ENCODE measurements at places on chromosomes 3 and 15. TPM values are rescaled to one million over a fixed set of nuclear protein-coding genes. Genes with fewer than 3 reads are reported as not detected.

UBA5 gene
- total RNA-seq, result 26.5 TPM

NECTIN3 gene
- total RNA-seq, result 20.4 TPM

- no peaks in the 10 kb centered on the region for H3K4me1 ChIP-seq
- no peaks in the 10 kb centered on the region for H3K27me3 ChIP-seq
- no peaks in the 10 kb centered on the region for H3K36me3 ChIP-seq
- DNase-seq, result no peak
Measured at GRCh38 chr15:60631620-60632019, 152.7 kb upstream of the ICE2 start.

- H3K36me3 ChIP-seq, result no peaks in the 10 kb centered on the region
- H3K4me3 ChIP-seq, result no peak overlapping the region
- no peaks in the 10 kb centered on the region for H3K27me3 ChIP-seq
- no peak overlapping the region for H3K27ac ChIP-seq
- H3K4me1 ChIP-seq, result no peaks in the 10 kb centered on the region
Measured at GRCh38 chr3:27507515-27508266, 23.5 kb upstream of the SLC4A7 start.

DNA sequence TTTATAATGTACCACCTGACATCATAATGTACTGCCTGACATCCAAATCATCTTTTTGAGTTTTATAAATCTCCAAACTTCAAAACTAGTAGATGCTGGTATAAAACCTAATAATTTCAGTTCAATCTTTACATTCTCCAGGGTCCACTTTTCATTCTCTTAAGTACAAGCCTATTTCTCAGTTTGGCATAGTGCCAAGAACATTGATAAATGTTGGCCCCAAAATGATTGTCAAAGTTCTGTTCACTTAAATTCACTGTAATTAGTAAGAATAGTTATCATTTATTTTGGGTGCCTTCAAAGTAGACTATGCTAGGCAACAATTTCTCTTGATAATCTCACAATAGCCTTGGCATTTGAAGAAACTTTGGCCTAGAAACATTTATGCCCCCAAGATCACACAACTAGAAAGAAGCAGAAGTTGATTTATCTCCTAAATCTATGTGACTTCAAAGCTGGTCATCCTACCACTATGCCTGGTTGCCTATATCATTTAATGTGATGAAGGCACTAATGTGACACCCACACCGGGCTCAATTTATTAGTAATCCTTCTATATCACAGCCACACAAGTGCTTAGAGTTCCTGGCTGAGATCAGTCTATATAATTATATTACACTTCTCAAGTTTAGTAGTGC is 101.7 kb downstream of the ZNF609 start:
- no peak overlapping the region for H3K27ac ChIP-seq
- no peak overlapping the region for H3K4me3 ChIP-seq
- H3K27me3 ChIP-seq, result no peaks in the 10 kb centered on the region
- H3K36me3 ChIP-seq, result no peaks in the 10 kb centered on the region
- H3K4me1 ChIP-seq, result no peaks in the 10 kb centered on the region

DNA sequence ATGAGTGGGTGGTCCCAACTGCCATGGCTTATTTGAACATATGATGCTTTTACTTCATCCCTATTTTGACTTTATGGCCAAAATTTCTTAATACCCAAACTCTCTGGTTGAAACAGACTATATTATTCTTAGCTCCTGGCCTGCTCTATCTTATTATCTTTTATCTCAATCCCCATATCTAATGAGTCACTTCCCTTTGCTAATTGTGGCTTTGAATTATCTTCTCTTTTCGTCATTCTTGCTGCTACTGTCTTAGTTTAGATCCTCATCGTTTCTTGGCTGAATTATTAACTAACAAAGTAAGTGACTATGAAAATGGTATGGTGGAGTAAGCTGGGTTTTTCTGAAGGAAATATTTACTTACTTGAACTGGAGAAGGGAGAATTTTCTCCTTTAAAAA is 28.2 kb upstream of the DNAJC19 start:
- no peak overlapping the region for H3K4me3 ChIP-seq
- H3K36me3 ChIP-seq, result no peaks in the 10 kb centered on the region
- H3K4me1 ChIP-seq, result no peaks in the 10 kb centered on the region

DNA sequence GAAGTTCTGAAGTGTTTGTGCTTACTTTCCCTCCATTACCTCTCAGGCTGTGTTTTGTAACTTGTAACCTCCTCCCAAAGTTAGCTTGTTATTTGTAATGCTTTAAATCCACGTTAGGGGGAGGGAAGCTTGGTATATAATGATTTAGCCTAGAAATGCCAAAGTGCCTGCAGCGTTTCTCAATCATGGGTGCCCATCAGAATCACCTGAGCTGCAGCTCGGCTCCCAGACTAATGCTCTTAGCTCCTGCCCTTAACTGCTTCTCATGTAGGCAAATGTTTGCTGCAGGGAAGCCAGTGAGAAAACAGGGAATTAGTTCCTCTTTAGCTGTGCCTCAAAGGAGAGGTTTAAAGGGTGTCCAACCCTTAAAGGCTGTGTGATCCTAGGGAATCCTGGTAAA is 219.2 kb upstream of the NAALADL2 start:
- no peak for DNase-seq
- H3K27ac ChIP-seq, result no peak overlapping the region
- no peaks in the 10 kb centered on the region for H3K27me3 ChIP-seq
- H3K4me3 ChIP-seq, result no peak overlapping the region
- H3K36me3 ChIP-seq, result no peaks in the 10 kb centered on the region

SPSB4 gene
- 0.98 TPM for total RNA-seq

GRCh38 chr3:149448331-149448831 is 26.1 kb upstream of the TM4SF4 start:
- H3K4me1 ChIP-seq, result no peaks in the 10 kb centered on the region
- no peaks in the 10 kb centered on the region for H3K27me3 ChIP-seq
- no peak overlapping the region for H3K4me3 ChIP-seq
- H3K36me3 ChIP-seq, result no peaks in the 10 kb centered on the region
- no peak for DNase-seq
- no peak overlapping the region for H3K27ac ChIP-seq

DNA sequence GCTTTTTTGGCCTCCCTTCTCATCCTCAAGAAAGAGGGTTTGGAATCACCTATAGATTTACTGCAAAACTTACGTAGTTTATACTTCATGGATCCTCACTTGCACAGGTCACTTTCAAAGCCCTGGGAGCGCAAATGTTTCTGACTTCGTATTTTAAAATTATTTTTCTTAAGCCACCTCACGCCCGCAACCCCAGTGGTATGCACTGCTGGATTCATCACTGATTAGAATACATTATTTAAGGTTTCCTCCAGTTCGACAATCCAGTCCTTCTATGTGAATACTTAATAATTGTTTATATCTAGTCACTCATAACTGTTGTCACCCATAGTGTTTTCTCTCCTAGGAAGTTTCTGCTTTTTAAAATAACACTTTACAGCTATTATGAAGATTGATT is 339.9 kb downstream of the CHL1 start:
- no peaks in the 10 kb centered on the region for H3K4me1 ChIP-seq
- H3K4me3 ChIP-seq, result peak overlapping the region; percentile 30
- no peaks in the 10 kb centered on the region for H3K36me3 ChIP-seq

DNA sequence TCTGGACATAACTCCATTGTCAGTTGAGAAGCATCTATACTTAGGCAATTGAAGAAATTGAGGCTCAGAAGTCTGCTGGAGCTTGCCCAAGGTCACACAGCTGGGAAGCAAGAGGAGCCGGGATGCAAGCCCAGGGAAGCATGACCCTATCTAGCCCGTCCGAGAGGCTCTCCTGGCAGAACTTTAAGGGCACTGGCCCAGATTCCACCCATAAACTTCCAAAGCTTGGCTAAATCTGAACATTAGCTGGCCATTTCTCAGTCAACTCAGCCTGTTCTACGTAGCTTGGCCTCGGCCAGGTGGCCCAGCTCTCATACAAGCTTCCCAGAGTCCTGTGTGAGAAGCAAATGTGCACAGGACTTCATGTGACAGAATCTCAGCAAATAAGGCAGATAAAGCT is 75.8 kb downstream of the LRIG1 start:
- no peaks in the 10 kb centered on the region for H3K27me3 ChIP-seq
- peaks cover 50% of the 10 kb centered on the region for H3K4me1 ChIP-seq
- no peak overlapping the region for H3K4me3 ChIP-seq
- DNase-seq, result no peak

APBA2 gene
- total RNA-seq, result 19.6 TPM

DNA sequence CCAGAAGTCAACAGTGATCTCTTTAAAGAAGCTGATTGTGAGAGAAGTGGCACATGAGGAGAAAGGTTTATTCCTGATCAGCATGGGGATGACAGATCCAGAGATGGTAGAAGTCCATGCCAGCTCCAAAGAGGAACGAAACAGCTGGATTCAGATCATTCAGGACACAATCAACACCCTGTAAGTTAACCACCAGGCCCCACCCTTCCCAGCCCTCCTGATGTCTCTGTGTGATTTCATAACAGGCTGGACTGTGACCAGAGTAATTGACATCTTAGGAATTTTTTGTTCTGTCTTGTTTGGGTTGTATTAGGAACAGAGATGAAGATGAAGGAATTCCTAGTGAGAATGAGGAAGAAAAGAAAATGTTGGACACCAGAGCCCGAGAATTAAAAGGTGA is 67.7 kb downstream of the KLHL25 start:
- H3K4me3 ChIP-seq, result no peak overlapping the region
- no peaks in the 10 kb centered on the region for H3K27me3 ChIP-seq
- H3K36me3 ChIP-seq, result peaks cover 65% of the 10 kb centered on the region

- H3K36me3 ChIP-seq, result no peaks in the 10 kb centered on the region
- H3K27me3 ChIP-seq, result no peaks in the 10 kb centered on the region
- peak overlapping the region; percentile 56 for H3K27ac ChIP-seq
- H3K4me3 ChIP-seq, result peak overlapping the region; percentile 87
- DNase-seq, result no peak
Measured at GRCh38 chr15:76932135-76932966, 802 bp downstream of the RCN2 start.

ZBTB47 gene
- 47.9 TPM for total RNA-seq

DNA sequence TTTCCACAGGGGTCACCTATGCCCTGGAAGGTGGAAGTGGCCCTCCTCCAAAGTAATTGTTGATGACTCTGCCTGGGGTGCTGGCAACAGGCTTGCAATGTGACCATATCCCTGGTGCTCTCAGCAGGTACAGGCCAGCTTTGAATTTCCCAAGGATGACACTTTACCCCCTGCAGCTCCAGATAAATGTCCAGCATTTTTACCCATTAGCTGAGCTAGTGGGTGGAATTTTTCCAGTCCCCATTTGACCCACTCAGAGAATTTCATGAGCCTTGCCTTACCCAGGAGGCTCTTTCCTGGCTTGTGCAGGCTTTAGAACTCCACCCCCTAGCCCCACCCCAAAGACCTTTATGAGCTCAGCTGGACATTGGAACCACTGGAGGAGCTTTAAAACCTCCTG is 77.6 kb downstream of the ST8SIA2 start:
- no peaks in the 10 kb centered on the region for H3K4me1 ChIP-seq
- no peak for DNase-seq
- H3K27ac ChIP-seq, result no peak overlapping the region
- no peaks in the 10 kb centered on the region for H3K27me3 ChIP-seq

AHSG gene
- not detected for total RNA-seq
